AG10803 (cell line): ENCODE measurements at places on chromosomes 16 and 17.

DNA sequence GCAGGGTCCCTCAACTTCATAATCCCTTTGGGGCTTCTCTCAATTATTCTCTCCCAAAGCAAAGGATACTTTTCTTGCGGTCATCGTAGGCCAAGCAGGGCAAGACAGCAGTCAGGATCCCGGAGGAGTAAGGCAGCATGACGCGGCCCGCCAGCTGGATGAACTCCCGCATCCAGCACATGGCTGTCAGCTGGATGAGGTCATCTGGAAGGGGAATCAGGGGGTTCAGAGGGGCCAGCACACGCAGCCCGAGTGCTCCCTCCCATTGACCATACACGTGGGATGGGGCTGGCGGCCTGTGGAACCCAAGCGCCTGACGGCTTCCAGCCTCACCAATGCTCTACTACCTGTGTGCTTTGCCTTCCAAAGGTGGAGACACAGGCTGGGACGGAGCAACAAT is 19.2 kb downstream of the VAC14 start:
- DNase-seq: no peak

DNA sequence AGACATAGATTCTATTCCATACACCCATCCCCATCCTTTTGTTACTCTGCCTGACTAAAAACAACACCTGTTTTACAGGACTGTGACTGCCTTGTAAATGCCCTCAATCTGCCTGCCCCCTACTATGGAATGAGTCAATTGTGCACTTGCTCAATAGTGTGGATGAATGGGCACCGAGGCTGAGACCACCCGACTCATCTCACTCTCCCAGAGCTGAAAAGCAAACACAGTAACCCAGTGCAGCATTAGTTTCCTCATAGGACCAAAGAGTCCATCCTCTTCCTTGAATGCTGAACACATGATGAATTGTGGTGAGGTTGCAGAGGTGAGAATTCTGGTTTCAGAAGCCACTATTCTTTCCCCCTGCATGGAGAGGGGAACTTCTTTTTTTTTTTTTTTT is 233.7 kb downstream of the ZFHX3 start:
- no peak for DNase-seq

GRCh38 chr17:12974005-12974531 is 43.8 kb downstream of the ELAC2 start:
- DNase-seq: peak; percentile 22

DNA sequence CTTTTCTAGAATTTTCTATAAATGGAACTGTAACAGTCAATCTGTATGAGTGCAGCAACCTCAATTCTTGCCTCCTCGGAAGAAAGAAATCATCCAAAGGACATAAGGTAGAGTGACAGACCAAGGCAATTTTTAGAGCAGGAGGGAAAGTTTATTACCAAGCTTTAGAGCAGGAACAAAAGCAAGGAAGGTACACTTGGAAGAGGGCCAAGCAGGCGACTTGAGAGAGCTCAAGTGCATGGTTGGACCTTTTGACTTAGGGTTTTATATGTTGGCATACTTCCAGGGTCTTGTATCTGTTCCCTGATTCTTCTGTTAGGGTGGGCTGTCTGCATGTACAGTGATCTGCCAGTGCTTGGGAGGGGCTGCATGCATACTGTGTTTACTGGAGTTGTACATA is 50.3 kb downstream of the SCNN1G start:
- DNase-seq: no peak
